Uterus (tissue), 4 donors: ENCODE measurements at places on chromosomes 12 and 14. TPM values are rescaled to one million over a fixed set of nuclear protein-coding genes. Genes with fewer than 3 reads are reported as not detected.

DNA sequence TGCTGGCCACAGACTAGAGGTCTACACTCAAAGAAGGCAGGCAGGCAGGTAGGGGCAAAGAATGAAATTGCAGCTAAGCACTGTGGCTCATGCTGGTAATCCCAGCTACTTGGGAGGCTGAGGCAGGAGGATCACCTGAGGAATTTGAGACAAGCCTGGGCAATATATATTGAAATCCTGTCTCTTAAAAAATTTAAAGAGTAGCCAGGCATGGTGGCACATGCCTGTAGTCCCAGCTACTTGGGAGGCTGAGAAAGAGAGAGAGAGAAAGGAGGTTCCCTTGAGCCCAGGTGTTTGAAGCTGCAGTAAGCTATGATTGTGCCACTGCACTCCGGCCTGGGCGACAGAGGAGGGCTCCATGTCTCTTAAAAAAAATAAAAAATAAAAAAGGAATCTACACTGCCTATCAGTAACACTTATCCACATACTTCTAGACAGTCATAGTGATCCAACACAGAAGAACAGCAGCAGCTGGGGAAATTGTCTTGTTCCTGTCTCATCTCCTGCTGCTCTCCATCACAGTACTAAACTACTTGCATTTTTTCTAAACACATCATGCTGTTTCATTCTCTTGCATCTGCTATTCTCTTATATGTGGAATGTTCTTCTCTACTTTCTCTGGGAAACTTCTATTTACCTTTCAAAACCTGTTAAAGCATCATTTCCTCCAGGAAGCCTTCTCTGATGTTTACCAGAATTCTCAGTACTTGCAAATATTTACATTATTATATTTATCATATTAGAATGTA is 57.2 kb downstream of the ATF7 start:
- no peaks in the 10 kb centered on the region for H3K36me3 ChIP-seq
- H3K4me3 ChIP-seq = no peak overlapping the region
- no peak overlapping the region for H3K27ac ChIP-seq
- no peaks in the 10 kb centered on the region for H3K27me3 ChIP-seq
- peaks cover 12% of the 10 kb centered on the region for H3K4me1 ChIP-seq

The SERPINA10 gene
- not detected for total RNA-seq

DNA sequence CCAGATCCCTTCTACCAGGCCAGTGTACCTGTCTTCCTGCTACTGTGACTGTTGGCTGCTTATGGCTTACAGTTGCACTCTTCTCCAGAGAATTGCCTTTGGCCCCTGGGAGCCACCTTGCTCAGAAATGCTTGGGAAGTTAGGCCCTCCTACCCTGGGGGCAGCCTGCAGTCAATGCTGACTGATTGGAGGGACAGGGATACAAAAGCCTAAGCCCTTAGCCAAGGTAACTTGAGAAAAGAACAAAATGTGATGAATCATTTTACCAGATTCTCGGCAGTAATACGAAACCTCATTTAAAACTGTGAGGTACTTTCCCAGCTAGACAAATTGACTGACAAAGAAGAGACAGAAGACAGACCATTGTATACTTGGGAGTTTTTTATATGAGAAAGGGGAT is 47.3 kb downstream of the PTCSC3 start:
- no peaks in the 10 kb centered on the region for H3K4me1 ChIP-seq
- H3K27me3 ChIP-seq = no peaks in the 10 kb centered on the region
- H3K27ac ChIP-seq = no peak overlapping the region
- no peak overlapping the region for H3K4me3 ChIP-seq
- no peak for DNase-seq

DNA sequence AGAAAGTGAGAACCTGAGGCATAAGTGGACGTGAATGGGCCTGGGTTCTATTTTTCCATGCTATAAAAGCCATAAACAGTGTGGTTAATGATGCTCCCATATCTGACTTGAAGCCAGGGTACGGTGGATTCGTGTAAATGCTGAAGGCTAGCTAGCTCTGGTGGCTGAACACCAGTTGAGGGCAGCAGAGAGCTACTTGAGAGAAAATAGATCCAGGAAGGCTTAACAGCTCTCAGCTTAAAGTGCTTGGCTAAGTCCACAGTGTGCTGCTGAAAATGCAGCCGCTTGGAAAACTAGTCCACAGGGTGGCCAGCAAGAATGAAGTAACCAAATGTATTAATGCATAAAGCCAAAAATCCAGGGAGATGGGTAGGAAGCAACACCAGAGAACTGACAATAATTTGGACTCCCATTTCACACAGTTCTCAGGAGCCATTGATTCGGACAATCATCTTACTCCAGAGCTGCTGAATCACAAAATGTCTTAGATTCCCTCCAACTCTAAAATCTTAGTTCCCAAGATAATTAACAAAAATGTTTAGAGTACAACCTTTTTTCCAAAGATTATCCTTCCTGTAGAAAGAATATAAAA is 15.0 kb upstream of the FOXG1 start:
- peaks cover 6% of the 10 kb centered on the region for H3K27me3 ChIP-seq
- no peak overlapping the region for H3K27ac ChIP-seq
- no peaks in the 10 kb centered on the region for H3K4me1 ChIP-seq
- no peak overlapping the region for H3K4me3 ChIP-seq
- no peaks in the 10 kb centered on the region for H3K36me3 ChIP-seq
- DNase-seq = no peak

DNA sequence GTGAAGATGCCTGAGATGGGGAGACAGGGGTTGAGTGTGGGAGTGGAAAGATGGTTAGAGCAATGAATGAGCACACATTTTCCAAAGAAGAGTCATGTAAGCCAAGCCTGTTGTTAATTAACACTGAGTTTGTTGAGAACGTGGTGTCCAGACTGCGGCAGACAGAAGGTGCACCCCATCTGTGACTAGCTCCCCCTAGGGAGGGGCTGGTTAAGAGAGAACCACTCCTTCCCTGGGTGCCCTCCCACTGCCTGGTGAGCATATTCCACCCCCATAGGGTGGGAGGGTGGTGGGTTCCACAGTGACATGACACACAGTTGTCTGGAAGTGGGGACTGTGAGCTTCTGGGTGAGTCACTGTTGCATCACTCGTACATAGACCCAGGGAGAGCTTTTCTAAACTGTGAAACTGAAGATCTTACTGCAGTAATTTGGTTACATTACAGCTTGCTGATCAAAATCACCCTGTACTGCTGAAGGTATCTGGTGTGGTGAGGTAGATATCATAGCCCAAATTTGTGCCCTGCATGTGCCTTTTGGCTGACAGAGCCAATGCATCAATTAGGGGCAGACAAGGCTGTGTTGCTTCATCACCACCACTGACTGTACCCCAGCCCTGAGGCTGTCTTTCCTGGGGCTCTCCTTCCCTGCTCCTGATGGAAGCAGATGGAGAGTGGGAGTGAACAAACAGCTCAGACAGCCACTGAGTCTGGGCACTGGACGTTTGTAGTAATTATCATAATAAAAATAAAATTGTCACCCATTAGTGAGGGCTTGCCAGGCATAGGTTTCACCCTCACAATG is 150.9 kb downstream of the EMP1 start:
- DNase-seq = no peak
- no peaks in the 10 kb centered on the region for H3K36me3 ChIP-seq
- no peaks in the 10 kb centered on the region for H3K4me1 ChIP-seq

The FGF23 gene
- total RNA-seq = not detected

GRCh38 chr12:117356048-117356447 is 5.4 kb downstream of the NOS1 start:
- no peak overlapping the region for H3K4me3 ChIP-seq
- H3K27ac ChIP-seq = no peak overlapping the region
- no peaks in the 10 kb centered on the region for H3K36me3 ChIP-seq

- no peaks in the 10 kb centered on the region for H3K4me1 ChIP-seq
- DNase-seq = no peak
- H3K27me3 ChIP-seq = no peaks in the 10 kb centered on the region
- no peak overlapping the region for H3K4me3 ChIP-seq
- H3K36me3 ChIP-seq = no peaks in the 10 kb centered on the region
Observed at GRCh38 chr12:125455556-125455955, 390.3 kb downstream of the AACS start.

DNA sequence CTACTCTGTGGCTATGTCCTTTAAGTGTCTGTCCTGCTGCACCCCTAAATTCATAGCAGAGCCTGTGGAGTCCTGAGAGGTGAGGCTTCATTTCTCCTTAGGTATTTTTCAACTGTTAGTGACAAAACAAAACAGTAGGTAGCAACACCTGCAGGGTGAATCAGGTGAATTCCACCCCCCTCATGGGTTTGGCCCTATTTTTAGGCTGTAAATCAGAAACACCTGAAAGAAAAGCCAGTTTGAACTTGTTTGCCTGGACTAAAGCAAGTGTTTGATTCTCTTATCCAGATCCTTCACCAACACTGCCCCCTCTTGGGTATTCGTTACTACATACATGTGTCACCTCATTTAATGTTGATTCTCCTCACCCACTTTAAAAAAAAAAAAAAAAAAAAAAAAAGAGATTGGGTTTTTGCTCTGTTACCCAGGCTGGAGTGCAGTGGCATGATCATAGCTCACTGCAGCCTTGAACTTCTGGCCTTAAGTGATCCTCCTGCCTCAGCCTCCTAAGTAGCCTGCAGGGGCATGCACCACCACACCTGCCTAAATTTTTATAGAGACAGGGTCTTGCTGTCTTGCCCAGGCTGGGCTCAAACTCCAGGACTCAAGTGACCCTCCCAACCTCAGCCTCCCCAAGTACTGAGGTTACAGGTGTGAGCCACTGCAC is 10.3 kb downstream of the TBPL2 start:
- peak; percentile 36 for DNase-seq
- no peaks in the 10 kb centered on the region for H3K4me1 ChIP-seq

DNA sequence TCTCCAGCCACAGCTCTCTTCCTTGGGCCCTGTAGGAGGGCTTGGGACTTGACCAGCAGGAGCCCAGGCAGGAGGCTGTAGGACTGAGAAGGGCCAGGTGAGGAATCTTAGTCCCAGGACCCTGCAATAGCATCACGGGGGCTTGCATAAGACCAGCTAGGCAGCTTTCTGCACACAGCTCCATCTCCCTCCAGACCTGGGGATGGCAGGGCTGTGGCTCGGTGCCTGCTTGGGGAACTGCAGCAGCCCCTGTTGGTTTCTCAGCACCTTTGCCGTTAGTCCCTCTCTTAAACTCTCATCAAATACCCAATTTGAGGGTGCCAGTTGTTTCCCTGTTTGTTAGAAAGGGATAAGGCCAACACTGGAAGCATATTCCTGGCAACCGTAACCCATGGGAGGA is 14.3 kb downstream of the DIO3 start:
- no peaks in the 10 kb centered on the region for H3K36me3 ChIP-seq
- H3K27ac ChIP-seq = no peak overlapping the region
- no peak overlapping the region for H3K4me3 ChIP-seq
- H3K4me1 ChIP-seq = no peaks in the 10 kb centered on the region

DNA sequence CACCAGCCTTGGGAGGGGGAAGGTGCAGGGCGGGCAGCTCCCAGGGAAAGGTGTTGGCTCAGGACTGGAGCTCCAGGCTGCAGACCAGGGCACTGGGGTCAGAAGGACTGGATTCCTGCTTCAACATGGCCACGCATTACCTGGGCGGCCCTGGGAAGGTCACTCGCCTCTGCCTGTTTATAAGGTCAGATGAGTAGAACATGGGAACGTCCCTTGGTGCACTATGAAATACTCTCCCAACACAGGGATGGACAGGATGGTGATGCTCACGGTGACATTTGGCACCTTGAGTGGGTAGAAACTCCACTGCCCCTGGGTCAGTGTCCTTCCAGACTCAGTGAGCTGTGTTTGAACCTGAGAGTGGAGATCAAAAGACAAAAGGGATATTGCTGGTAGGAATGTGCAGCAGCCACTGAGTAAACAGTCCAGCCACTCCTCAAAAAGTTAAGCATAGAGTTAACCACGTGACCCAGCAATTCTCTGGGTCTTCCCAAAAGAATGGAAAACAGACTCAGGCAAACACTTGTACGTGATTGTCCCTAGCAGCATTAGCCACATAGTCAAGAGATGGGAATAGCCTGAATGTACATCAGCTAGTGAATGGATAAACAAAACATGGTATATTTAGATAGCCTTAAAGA is 9.1 kb upstream of the BDKRB2 start:
- no peak for DNase-seq
- no peak overlapping the region for H3K27ac ChIP-seq

DNA sequence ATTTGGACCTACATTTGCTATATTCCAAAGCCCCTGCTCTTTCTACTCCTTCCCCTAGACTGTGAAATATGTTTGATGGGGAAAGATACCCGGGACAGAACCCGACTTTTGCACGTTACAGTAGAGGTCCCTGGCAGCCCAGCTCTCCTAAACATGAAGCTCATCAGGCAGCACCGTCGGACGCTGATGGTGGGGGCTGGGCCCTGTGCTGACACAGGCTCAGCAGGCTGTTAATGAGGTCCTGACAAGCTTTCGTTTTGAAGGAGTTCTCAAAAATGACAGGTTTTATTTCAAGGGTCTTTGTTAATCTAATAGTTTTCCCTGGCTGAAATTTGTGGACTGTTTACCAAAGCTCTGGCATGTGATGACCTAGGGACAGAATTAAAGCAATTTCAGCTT is 102.3 kb downstream of the SLC25A47 start:
- no peak for DNase-seq
- H3K4me3 ChIP-seq = no peak overlapping the region
- H3K4me1 ChIP-seq = no peaks in the 10 kb centered on the region
- H3K27ac ChIP-seq = no peak overlapping the region
- H3K36me3 ChIP-seq = no peaks in the 10 kb centered on the region

- no peaks in the 10 kb centered on the region for H3K27me3 ChIP-seq
- DNase-seq = no peak
- no peak overlapping the region for H3K4me3 ChIP-seq
Observed at GRCh38 chr12:24427776-24428175, 478.3 kb upstream of the SOX5 start.

The PPP2R5C gene
- total RNA-seq = 171 TPM

The MYH7 gene
- total RNA-seq = 1.6 TPM

DNA sequence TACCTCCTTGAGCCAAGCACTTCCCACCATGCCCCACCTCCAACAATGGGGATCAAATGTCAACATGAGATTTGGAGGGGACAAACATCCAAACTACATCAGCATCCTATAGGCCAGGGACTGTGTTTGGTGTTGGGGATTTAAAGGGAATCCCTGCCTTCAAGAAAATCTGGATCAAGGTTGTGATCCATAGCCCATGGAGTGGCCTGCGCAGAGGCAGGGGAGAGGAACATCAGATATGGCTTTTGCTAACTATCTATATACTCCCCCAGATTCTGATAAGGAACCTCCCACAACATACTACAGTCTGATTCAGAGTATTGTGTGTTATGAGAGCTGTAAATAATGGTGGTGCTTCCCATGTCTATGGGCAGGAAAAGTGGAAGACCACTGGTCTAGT is 5.1 kb downstream of the KIF5A start:
- no peak overlapping the region for H3K4me3 ChIP-seq
- no peaks in the 10 kb centered on the region for H3K36me3 ChIP-seq
- H3K27ac ChIP-seq = no peak overlapping the region
- no peak for DNase-seq
- H3K4me1 ChIP-seq = no peaks in the 10 kb centered on the region

DNA sequence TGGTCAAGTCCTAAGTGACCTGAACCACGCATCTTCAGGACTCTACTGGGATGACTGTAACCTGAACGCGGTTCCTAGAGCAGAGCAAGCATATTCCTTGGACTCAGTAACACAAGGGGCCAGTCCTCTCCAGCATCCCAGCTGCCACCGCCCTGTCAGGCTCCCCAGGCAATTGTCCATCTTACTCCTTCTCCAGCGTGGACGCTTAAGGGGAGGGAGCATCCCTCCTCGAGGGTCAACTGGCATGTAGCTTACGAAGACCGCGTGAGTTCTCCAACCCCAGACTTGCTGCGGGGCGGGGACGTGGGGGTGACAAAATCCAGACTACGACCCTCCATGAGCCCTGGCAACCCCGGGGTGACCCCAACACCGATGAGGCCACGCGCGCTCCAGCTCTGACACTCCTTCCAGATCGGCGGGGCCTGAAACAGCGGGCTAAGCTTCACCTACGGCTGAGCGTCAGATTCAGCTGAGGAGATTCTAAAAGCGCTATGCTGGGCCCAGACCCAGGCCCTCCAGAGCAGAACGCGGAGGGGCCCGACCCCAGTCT is 846 bp upstream of the MTHFD1 start:
- no peaks in the 10 kb centered on the region for H3K27me3 ChIP-seq
- H3K4me1 ChIP-seq = no peaks in the 10 kb centered on the region
- peak overlapping the region; percentile 70 for H3K4me3 ChIP-seq
